ENCODE measurements at places on chromosomes 16 and 17.

DNA sequence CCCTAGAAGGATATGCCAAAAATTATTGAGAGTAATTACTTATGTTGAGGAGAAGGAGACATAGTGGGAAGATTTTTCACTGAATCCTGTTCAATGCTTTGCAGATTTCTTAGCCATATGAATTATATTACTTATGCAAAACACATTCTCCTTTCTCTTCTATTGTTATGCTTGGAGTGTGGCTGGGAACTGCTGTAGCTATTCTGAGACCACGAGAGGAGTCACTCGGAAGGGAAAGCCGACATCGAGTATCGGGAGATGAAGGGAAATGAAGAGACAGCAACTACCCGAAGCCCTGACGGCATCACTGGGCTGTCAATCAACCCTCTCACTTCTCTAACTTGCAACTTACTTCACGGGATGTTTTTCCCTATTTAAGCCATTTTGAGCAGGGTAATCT lies 39.6 kb downstream of the STX8 start:
- DNase-seq, result no peak

DNA sequence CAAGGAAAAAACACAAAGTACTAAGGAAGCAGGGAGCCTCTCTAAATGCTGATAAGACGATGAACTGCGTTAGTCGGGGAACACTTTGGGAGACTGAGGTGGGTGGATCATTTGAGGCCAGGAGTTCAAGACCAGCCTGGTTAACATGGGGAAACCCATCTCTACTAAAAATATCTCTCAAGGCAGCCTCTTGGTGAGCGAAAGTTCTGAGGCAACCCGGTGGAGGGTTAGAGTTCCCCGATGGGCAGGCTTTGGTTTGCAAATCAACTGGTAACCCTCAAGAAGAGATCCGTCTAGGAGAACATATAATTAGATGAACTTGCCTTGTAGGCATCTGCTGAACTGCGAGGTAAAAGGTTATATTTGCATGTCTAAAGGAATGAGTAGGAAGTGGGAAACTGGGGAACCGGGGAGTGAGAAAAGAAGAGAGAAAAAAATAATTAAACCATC lies 44.6 kb downstream of the WSB1 start:
- no peak for DNase-seq

GRCh38 chr16:57889960-57890751 lies 80.8 kb downstream of the CNGB1 start:
- no peak for DNase-seq

- peak; percentile 66 for DNase-seq
Measured at GRCh38 chr17:37488607-37489196, 989 bp upstream of the DUSP14 start.

- no peak for DNase-seq
Measured at GRCh38 chr17:72461757-72462156, 340.9 kb downstream of the SOX9 start.

DNA sequence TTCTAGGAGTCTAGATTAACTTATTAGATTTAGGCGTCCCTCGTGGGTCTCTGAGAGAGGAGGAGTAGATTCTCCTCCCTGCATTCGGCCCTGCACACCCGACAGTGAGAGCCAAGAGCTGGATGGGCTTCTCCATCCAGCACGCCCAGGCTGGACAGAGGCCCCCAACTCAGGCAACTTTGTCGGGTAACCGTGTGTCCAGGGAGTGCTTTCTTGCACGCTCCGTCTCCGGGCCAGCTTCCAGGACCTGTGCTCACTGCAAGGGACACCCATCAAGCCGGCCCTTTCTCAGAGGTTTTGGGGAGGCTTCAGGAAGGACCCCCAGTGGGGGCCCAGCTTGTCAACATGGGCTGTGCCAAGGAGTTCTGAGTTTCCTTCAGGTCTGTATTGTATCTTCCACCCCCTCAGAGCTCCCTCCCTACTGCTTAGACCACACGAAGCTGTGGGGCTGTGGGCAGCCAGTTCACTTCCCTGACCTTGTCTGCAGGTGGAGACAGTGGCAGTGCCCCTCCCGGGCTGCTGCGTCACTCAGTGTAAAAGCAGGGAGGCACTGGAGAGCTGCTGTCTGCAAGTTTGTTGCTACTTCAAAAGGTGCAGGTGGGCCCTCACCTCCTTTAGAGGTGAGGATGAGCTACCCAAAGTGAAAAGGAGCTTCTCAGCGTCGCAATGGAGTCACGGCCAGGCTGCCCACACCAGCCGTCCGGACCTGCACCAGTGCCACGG lies 24.0 kb upstream of the C16orf78 start:
- no peak for DNase-seq

DNA sequence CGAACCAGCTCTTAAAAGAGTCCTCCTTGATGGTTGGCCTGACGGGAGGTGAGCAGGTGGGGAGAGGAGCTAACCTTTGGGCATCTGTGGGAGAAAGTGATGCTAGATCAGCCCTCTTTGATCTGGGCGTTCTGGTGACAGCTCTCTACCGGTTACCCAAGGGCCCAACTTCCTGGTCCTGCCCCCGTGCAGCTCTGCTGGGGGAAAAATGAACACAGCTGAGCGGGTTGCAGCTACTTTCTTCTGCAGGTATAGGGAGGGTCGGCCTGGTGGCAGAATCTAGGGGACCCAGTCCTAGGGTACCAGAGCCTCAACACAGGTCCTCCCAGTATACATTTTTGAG lies 2.9 kb downstream of the SHISA9 start:
- DNase-seq, result no peak

- DNase-seq, result no peak
Measured at GRCh38 chr16:31092330-31092729, 2.3 kb downstream of the VKORC1 start.

GRCh38 chr17:28385037-28385400 lies 13.5 kb downstream of the SARM1 start:
- no peak for DNase-seq

DNA sequence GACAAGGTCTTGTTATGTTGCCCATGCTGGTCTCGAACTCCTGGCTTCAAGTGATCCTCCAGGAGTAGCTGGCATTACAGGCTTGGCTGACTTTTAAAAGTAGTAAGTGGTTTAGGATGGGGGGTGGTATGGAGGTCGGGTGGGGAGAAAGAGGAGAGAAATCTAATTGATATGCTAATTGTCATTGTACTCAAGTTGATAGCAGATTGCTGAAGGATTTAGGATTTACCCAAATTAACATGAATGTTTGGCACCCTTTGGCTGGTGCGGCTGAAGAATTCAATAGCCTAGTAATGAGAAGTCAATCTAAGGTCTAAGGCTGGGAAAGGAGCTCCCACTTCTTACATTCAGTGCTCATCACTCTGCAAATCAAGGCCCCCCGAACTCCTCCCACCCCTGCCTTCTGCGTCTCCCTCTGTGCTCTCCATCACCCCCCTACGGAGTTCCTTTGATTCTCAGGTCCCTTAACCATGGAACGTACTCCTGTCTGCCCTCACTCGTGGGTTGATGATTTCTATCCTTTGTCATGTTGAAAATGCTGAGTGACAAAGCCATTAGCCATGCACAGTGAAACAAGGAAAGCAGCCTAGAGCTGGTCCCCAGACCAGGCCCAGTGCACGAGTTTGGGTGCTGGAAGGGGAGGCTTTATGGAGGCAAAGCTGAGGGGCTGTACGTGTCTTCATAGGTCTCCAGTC lies 17.3 kb downstream of the CDH13 start:
- no peak for DNase-seq

- no peak for DNase-seq
Measured at GRCh38 chr16:4882633-4883285, 35.5 kb downstream of the UBN1 start.

DNA sequence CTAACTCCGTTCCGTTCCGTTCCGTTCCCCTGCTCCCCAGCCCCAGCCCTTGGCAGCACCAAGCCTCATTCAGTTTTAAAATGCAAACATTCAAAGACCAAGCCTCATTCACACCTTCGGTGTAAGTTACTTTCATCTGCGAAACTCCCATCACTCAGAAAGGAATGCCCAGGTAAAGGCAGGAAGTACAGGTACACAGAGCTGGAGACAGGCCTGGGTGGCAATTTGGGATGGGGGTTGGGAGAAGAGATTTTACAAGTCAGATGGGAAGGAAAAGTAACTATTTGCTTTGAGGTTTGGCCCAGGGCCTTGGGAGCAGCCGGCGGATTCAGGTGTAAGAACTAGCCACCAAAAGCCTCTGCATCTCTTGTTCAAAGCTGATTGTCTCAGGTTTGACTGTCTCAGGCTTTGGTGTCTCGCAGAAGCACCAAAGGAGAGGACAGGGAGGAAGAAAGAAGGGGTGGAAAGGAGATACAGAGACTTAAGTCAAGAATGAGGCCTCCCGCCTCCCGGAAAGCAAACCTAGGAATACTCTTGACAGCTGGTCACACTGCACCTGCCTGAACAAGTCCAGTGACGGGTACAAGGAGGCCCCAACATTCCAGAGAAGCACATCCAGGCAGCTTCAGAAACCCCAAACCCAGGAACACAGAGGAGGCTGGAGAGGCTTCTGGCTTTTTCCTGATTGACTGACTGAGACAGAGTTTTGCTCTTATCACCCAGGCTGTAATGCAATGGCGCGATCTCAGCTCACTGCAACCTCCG lies 54.7 kb downstream of the NXN start:
- DNase-seq, result no peak

GRCh38 chr17:43406676-43407645 lies 8.2 kb downstream of the ARL4D start:
- no peak for DNase-seq

GRCh38 chr16:31010585-31011325 lies at the start of gene STX1B:
STX1B (minus strand) TSS chr16:31010638; CDS start chr16:31010396, 242 bp downstream.
- DNase-seq, result peak; percentile 72

GRCh38 chr16:1407753-1408152 lies 6.8 kb downstream of the UNKL start:
- DNase-seq, result no peak

GRCh38 chr16:27543801-27544200 lies 5.9 kb downstream of the GTF3C1 start:
- DNase-seq, result no peak

DNA sequence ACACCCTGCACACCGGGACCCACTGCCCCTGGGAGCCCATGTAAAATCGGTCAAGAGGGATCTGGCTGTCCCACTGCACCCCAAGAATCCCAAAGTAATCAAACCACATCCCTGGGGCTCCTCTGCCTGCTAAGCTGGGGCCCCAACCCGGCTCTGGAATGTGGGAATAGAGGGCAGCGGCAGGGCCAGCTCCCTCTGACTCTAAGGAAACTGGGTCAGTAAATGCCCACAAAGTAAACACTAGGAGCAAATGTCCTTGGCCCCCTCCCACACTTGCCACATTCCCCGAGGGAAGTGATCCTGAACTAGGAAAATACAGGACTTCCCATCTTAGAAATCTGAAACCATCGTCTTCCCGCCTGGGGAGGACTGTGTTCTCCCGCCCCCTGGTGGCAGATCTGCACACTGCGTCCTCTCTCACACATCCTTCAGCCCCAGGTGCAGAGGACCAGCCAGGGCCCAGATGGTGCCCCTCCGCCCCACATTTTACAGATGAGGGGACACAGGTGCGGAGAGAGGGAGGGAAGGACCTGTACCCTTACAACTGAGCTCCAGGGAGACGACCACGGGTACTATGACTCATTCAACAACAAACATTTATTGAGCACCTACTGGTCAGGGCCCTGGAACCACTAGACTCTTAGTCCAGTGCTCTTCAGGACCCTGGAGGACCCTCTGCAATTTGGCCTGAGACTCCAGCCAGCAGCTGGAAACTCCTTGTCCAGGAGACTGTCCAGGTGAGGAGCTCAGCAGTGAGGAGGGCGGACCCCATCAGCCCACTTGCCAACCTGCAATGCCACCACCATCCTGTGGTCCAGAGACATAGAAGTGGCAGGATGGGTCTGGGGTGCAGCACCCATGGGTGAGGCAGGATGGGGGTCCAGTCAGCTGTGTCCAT lies 10.1 kb downstream of the P3H4 start:
- peak; percentile 73 for DNase-seq

DNA sequence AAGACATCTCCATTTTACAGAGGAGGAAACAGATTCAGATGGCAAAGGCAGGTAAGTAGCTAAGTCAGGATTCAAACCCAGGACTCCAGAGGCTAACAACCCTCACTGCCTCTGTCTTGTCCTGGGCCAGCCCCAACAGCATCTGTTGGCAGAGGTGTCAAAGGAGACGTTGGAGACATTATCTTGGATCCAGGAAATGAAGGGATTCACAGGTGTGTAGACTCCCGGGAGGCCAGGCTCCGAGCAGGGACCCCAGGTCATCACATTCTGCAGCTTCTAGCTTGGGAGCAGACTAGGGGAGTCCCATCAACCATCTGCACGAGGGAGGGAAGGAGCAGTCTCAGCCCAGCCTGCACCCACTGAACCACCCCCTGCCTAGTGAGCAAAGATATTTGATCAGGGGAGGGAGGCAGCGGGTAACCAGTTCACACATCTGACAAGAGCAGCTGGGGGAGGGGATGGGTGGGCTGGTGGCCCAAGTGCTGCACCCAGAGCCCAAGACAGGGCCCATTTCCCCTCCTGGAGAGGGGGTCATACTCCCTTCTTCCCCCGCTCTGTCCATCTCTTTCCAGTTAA lies 1.0 kb upstream of the B9D1 start:
- DNase-seq, result no peak

GRCh38 chr17:77694391-77695363 lies 263.8 kb upstream of the TNRC6C start:
- no peak for DNase-seq

GRCh38 chr16:56279132-56279531 lies 87.8 kb downstream of the GNAO1 start:
- peak; percentile 17 for DNase-seq

- no peak for DNase-seq
Measured at GRCh38 chr16:48082516-48082915, 73.3 kb downstream of the ABCC12 start.

DNA sequence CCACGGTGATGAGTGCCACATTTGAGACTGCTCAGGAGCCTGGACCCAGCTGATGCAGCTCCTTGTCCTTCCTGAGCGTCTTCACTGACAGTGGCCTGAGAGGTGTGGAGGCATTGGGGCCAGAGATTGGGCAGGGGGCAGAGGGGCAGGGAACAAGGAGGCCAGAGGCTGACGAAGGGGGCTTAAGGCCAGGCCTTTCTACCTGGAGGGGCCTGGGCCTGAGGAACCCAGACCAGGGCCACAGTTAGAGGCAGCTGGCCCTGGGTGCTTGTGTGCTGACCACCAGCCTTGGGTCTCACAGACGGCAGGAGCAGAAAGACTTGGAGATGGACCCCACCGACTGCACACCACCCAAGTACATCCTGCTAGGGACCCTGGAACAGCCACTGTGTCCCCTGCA lies 168.2 kb upstream of the ZNF267 start:
- no peak for DNase-seq

GRCh38 chr16:58392215-58393137 lies at the start of gene GINS3:
GINS3 (plus strand) TSS chr16:58392471; CDS start chr16:58392602, 131 bp downstream.
- DNase-seq, result peak; percentile 87

DNA sequence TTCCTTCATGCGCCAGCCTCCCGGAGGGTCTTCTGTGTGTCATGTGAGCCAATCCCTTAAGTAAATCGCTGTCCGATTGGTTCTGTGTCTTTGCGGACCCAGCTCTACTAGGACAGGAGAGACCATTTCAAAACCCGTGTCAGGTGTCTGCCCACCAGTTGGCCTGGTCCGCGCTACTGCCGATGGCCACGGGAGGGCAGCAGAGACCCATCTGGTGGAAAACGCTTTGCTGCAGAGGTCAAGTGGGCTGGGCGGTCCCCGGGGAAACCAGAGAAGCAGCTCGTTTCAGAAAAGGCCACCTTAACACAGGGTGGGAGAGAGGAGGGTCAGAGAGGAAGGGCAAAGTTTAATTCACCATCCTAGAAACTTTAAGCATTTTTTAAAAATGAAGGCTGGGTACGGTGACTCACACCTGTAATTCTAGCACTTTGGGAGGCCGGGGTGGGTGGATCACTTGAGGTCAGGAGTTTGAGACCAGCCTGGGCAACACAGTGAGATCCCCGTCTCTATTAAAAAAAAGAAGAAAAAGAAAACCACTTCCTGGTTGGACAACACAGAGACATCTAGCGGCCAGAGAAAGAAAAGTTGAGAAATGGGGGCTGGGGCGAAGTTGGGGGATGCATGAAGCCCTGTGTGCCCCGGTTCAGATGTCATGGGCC lies 2.8 kb upstream of the CIBAR2 start:
- peak; percentile 84 for DNase-seq

All from activated naive CD4-positive, alpha-beta T cell treated with anti-CD3 and anti-CD28 coated beads, Interleukin-2, amount 50 U/mL, for 16 hours (primary cell).